ENCODE measurements at places on chromosomes 6 and 20. TPM values are rescaled to one million over a fixed set of nuclear protein-coding genes. Genes with fewer than 3 reads are reported as not detected.

Gene TMEM63B
- 37.9 TPM for total RNA-seq

Gene ABCF1
- 17.7 TPM for total RNA-seq

Gene HLA-DOB
- not detected for total RNA-seq

Gene IFNGR1
- total RNA-seq = 41.1 TPM

Gene MYH7B
- under 0.01 TPM for total RNA-seq

Gene C6orf15
- not detected for total RNA-seq

Gene CTSZ
- total RNA-seq = 10.6 TPM

Gene QRSL1
- 15.5 TPM for total RNA-seq

Gene PPP1R3G
- 1.5 TPM for total RNA-seq

Gene SSTR4
- total RNA-seq = not detected

Gene BCAS1
- total RNA-seq = 3.9 TPM

Gene LTB
- not detected for total RNA-seq

Gene VSTM2L
- 164 TPM for total RNA-seq

Gene LAMA5
- total RNA-seq = 13.5 TPM

Gene SIRPD
- total RNA-seq = not detected

Gene HTR1E
- total RNA-seq = not detected

Gene BNIP5
- 0.25 TPM for total RNA-seq

Gene RAET1L
- 0.25 TPM for total RNA-seq

Gene EDEM2
- total RNA-seq = 6.6 TPM

Gene COL10A1
- total RNA-seq = not detected

Data from temporal lobe (tissue), 4 donors.